ENCODE measurements at places on chromosomes 6 and 20.

GRCh38 chr6:168670401-168670985 is 229.5 kb downstream of the SMOC2 start:
- DNase-seq = no peak

GRCh38 chr20:62751551-62752150 is 43.0 kb downstream of the NTSR1 start:
- no peak for DNase-seq

DNA sequence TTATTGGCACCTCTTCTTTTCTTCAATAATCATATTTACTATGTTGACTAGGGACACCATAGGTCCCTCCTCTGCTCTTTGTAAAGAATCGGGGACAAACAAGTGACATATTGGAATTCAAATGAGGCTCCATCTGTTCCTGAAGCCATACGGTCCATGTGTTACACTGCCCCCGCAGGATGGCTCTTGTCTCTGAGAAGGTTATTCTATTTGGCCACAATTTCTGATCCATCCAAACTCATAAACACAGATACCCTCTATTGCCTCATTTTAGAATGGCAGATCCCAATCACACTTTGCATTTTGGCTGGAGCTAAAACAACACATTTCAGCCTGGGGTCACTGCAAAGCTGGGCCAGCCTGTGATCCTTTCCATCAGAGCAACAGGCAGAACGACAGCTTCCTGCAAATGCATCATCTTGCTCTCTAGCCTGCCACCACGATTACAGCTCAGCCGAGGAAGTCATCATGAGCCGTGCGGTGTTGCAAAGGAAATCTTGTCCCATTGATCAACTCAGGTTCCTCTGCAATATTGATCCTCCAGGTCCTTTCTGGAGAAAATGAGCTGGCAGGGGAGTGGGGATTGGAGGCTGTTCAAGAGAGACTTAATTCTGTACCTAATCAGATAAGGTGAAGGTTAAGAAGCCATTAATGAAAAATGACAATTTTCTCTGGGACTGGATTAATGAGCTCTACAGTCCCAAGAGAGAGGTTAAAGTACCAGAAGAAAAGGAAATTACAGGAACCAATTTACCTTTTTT is 73.1 kb downstream of the AGPAT4 start:
- no peak for DNase-seq

DNA sequence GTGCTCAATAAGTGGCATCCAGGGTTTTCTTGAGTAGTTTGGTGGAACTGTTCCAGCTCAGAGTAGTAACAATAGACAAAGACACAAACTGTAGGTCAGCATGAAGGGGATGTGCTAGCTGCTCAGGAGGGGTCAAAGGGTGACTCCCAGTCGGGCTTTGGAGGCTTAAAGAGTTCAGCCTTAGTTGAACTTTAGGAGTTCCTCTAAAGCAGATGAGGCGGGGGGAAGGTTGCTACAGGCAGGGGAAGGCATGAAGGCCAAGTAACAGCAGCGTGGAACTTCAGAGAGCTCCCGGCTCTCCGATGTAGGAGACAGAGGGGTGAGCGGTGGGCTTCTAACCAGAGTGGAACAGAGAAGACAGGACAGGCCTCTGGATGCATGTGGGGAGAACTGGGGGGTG is 115.5 kb upstream of the CD93 start:
- DNase-seq = no peak

- no peak for DNase-seq
Observed at GRCh38 chr6:3333263-3333662, 74.5 kb downstream of the PSMG4 start.

- DNase-seq = no peak
Observed at GRCh38 chr6:167881327-167881726, 54.6 kb downstream of the AFDN start.

DNA sequence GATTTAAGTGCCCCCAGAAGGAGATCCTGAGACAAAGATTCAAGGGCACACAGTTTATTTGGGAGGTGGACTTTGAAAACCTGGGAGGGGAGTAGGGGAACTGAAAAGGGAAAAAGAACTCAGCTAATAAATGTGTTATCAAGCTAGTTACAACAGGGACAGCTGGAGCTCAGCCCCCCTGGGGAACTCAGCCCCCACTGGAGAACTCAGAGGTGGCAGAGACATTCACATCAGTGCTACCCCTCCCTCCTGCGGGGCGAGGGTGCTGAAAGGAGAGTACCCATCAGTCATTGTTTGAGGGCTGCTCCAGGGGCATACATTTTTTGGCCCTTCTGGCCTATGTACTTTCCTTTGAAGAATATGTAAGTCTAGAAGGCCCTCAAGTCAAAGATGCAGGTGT is 101.4 kb downstream of the LRFN2 start:
- no peak for DNase-seq

DNA sequence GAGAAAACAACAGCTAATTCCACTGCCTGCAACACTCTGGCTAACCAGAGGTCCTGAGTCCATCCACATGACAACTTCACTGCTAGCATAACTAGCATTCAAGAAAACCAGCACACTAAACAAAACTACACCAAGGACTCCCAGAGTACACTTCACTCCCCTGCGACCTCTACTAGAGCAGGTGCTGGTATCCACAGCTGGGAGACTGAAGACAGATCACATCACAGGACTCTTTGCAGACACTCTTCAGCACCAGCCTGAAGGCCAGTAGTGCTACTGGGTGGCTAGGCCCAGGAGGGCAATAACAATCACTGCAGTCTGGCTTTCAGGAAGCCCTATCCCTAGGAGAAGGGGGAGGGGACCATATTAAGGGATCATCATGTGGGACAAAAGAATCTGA is 54.4 kb upstream of the MYB start:
- DNase-seq = no peak

GRCh38 chr6:147203311-147204059 is 732 bp upstream of the STXBP5 start:
- peak; percentile 79 for DNase-seq

- no peak for DNase-seq
Observed at GRCh38 chr6:140018588-140018987, 644.1 kb upstream of the CITED2 start.

Measured in central memory CD4-positive, alpha-beta T cell (primary cell).